Activated gamma-delta T cell treated with Interleukin-2 at 50 U/mL for 16 hours (primary cell): ENCODE measurements at places on chromosomes 3 and 15.

DNA sequence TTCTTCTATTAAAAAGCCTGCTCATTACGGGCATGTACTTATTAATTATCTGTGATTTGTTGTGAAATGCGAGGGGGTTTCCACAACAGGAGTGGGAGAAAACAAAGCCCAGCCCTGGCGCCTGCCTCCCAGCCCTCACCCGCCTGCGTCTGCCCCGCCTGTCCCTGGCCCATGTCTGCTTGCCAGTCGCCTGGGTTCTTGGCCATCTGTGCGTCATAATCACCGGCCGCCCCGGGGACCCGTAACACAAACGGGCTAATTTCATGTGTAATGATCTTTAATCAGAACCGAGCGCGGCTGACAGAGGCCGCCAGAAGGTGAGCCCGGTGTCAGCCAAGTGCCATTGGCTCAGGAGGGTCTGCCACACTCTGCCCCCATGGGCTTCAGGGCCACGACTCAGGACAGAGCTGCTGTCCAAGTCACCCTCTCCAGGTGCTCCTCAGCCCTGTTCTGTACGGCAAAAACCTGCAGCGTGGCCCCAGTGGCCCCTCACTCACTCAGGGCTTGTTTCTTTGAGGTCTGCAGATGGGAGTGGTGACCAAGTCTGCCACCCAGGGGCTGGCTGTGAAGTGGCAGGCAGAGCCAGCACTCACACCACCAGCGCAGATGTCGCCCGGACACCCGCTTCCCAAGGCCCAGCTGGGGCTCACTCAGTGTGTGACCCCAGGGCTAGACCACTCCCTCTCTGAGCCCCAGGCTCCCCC lies 28.8 kb upstream of the TMEM115 start:
- no peak for DNase-seq

- DNase-seq, result no peak
Measured at GRCh38 chr3:194025119-194025518, 110.8 kb upstream of the HES1 start.

DNA sequence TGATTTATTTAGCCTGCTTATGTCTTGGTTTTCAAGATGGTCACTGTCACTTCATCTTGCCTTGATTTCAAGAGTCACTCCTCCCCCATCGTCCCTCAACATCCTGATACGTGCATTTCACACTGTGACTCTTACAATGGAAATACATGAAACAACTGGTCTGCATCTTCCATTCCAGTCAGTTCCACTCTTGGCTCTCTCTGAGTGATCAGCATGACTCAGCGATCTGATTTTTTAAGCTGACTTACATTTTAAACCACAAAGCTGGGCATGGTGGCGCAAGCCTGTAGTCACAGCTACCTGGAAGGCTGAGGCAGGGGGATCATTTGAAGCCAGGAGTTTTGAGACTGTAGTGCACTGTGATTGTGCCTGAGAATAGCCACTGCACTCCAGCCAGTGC lies 271.2 kb upstream of the ROPN1 start:
- DNase-seq, result no peak

DNA sequence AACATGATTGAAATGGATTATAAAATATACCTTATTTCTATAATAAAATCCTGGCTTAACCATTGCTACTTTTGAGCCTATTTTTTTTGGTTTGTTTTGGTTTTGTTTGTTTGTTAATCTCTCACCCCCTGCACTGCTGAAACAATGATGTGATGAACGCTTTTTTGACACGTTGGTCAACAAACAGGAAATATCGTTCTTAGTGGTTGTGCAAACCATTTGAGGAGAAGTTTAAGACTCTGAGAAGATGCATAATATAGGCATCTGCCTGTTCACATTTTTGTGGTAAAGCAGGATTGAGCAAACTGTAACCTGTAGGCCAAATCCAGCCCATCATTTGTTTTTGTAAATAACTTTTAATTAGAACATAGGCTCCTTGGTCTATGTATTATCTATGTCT lies 75.5 kb upstream of the MDFIC2 start:
- no peak for DNase-seq

DNA sequence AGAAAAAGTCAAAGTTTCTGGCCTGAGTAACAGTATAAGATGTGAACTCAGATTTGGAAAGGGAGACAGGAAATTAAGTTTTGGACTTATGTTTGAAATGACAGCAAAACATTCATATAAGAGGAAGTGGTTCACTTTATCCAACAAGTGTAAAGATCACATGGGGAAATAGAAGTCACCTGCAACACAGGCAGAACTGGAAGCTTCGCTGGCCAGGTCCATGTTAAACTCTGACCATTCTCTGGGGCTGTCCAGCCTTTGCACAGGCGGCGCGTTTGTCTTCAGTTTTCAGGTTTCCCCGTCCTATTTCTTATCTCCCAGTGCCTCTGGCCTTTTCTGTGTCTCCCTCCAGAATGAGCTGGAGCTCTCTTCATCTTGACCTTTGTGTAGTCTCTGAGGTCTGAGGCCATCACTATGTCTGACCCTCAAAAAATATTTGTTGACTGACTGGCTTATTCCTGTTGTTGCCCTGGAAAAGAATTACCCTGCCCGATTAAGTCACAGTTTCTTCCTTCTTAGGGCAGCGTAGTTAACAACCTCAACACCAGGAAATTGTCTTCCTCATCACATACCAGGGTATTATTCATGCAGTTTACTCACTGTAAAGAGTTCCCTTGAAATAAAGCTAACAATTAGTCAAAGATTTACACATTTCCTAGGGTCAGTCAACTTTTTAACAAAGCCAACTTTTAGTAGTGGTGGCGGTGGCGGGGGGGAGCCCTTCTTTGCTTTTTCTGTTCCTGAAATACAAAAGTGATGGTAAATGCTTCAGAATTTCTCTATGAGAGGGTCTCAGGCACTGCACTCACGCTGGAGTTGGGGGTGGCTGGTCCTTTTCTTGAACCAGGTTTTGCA lies 959 bp upstream of the RASA2 start:
- no peak for DNase-seq

DNA sequence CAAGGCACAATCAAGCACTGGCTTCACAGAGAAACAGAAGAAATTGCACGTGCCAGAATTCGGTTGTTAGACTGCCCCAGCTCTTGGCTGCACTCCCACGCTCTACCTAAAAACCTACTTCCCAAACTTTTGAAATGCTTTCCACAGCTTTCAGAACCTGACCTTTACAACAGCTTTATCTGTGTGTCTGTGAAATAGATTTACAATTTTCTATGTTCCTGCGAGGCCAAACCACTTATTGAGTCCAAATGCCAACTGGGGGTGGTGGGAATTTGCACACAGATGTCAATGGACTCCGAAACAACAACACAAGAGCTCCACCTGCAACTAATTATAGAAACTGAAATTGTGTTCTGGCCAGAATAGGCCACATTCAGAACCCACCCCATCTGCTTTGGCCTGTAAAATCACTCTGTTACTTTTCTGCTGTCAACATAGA lies 44.6 kb downstream of the ERC2 start:
- DNase-seq, result no peak

DNA sequence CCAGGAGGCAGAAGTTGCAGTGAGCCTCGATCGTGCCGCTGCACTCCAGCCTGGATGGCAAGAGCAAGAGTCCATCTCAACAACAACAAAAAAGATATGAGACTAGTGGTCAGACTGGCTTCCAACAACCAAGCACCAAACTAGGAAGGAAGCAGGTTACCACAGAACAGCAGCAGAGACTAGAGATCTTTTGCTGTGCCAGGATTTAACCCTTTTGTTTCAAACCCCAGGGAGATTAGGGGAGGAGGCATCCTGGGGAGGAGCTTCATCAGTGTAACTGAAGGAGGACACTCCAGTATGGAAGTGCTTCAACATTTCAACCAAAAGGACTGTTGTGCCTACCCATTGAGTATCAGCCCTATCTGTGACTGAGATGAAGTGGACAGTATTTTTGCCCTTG lies 240.3 kb downstream of the ZIC1 start:
- DNase-seq, result no peak

DNA sequence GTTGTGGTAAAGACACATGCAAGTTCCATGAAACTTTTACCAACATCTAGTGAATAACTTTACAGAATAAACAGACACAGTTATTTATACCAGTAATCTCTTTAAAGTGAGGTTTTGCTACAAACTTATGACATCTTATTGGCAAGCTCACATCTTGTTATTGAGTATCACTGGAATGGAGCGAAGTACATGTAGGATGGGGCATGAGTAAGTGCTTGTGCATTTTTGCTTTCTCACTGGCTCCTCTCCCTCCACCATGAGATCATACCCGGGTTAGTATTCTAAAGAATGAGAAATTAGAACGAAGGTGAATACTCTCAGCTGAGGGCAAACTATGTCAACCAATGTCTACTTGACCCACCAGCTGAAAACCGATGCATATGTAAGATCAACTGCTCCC lies 193.3 kb upstream of the ZNF717 start:
- DNase-seq, result no peak

DNA sequence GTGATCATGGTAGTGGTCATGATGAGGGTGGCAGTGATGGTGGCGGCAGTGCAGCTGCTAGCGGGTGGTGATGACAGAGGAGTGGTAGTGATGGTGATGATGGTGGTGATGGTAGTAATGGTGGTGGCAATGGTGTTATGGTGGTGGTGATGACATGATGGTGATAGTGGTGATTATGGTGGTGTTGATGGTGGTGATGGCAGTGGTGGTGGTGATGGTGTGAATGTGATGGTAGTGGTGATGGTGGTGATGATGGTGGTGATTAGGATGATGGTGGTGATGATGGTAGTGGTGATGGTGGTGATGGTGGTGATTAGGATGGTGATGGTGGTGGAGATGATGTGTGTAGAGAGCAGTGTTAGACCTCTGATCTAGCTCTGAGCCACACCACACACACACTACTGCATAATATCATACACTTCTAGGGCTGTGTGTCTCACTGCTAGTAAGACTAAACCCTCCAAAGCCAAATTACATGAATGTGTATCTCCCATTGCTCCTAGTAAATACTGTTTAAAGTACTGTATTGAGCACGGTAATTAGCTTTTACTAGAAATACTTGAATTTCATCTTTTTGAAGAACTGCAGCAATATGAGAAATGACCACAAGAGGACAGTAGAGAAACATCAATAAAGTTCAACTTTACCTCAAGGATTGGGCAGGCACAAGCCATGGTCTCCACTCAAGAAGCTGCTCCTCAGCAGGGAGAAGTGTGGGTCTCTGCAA lies 28.8 kb downstream of the TMED3 start:
- no peak for DNase-seq

DNA sequence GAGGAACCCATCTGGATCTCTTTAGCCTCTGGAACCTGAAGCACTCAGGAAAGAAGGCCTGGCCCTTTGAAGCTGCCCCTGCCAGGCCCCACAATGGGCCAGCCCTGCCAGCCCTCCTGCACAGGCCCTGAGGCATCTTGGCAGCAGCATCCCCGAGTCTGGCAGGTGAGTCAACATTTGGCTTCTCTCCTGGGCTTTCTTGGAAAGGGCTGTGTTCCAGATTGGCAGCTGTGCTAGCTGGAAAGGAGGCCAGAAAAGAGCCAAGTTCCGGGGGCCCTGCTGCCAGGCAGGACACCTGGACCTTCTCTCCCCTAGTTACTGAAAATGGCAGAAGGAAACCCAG lies 187.2 kb downstream of the SHQ1 start:
- no peak for DNase-seq

- no peak for DNase-seq
Measured at GRCh38 chr3:197308591-197308990, 10.2 kb upstream of the DLG1 start.

GRCh38 chr3:114498539-114499370 lies 204.9 kb downstream of the TIGIT start:
- no peak for DNase-seq

DNA sequence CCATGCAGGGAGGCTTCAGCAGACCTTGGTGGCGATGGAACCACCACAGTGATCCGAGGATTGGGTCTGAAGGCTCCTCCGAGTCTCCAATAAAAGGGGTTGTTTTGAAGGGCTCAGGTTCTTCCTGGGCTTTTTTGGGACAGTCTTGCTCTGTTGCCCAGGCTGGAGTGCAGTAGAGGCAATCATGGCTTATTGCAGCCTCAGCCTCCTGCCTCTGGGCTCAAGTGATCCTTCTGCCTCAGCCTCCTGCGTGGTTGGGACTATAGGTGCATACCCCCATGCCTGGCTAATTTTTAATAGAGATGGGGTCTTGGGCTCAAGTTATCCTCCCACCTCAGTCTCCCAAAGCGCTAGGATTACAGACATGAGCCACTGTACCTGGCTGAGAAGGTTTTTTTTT lies 84.8 kb downstream of the IGF1R start:
- DNase-seq, result no peak

GRCh38 chr3:129389572-129389937 lies 38.9 kb downstream of the EFCAB12 start:
- no peak for DNase-seq

DNA sequence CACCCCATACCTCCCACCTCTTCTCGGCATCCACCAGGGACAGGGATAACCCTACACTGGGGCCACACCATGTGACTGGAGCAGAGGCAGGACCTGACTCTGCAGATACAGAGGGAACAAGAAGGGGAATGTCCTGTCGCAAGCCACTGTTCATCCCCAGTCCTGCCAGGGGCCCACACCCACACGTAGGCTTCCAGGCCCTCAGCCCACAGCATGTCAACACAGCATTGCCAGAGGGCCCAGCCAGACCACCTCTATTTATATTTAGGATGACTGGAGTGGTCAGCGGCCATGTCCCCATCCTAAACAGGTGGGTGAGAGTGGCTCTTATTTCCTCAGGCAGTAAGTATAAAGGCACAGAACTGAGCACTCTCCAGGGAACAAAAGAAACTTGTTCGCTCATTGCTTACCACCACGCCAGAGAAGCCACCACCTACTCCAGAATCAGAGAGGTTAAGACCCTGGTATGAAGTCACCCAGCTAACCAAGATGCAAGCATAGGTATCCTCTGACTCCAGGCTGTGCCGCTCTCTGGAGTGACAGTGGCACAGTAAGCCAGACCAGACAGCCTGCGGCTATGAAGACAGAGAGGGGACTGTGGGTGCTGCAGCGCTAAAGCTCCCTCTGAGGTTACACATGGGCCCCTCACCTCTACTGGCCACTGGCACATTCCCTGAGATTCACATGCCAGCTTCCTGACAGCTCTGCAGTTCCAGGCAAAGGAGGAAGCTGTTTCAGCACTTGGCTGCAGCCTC lies 67.9 kb downstream of the LRIG1 start:
- no peak for DNase-seq
